ENCODE measurements at places on chromosomes 5 and 9. TPM values are rescaled to one million over a fixed set of nuclear protein-coding genes. Genes with fewer than 3 reads are reported as not detected.

DNA sequence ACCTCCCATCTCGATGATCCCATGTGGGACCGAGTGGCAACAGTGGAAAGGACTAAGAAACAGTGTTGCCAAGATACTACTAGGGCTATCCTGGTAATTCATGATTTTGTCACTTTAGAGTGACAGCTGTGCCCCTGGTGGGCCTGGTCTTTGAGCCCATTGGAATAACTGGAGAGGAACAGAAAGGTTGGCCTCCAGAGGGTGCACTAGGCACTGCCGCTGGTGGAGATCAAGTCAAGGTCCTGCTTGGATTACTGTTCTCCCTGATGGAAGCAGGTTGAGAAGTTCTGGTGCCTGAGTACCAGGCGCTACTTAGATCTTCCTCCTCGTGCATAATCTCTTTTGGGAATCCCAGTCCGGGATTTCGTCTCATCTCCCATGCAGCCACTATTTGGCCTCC is 129.6 kb downstream of the SEC61B start:
- no peak overlapping the region for H3K27ac ChIP-seq
- no peaks in the 10 kb centered on the region for H3K27me3 ChIP-seq
- no peak for DNase-seq
- no peaks in the 10 kb centered on the region for H3K4me1 ChIP-seq
- no peaks in the 10 kb centered on the region for H3K36me3 ChIP-seq

Gene PCDHGA4
- 0.09 TPM for total RNA-seq

- H3K4me3 ChIP-seq = no peak overlapping the region
- H3K27ac ChIP-seq = no peak overlapping the region
- H3K4me1 ChIP-seq = no peaks in the 10 kb centered on the region
- H3K27me3 ChIP-seq = no peaks in the 10 kb centered on the region
These were observed 30.9 kb upstream of the PPP2R2B start for GRCh38 chr5:146909255-146910068.

DNA sequence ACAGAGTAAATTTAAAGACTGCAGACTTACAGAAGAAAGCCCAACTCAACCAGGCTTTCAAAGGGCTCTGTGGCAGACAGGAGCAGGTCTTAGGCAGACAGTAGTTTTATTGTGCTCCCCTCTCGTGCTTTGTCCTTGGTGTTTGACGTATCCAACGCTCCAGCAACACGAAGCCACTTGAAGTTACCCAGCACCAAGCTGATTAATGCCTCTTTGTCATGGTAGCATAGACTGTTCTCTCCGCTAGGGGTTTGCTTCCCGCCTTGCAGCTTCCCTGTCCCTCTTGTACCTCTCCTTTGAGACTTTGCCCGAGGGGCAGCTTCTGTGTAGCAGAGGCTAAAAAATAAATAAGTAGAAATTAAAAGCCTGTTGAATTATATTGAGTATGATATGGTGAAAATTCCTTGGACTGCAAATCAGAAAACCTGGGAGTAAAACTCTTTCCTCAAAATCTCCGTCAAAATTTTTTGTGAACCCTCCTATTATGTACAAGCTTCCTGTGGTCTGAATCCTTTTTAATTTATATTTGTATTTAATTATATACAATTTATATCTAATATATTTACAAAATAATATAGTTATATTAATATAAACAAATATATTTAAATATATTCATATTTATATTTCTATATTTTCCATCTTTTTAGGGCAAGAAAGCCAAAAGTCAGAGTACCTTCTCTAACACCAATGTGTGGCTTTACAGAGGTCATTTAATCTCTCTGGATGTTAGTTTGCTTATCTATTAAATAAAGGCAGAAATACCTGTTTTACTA is 405.4 kb downstream of the DMAC1 start:
- no peaks in the 10 kb centered on the region for H3K4me1 ChIP-seq
- DNase-seq = no peak
- H3K36me3 ChIP-seq = no peaks in the 10 kb centered on the region
- H3K4me3 ChIP-seq = no peak overlapping the region
- no peak overlapping the region for H3K27ac ChIP-seq
- no peaks in the 10 kb centered on the region for H3K27me3 ChIP-seq

DNA sequence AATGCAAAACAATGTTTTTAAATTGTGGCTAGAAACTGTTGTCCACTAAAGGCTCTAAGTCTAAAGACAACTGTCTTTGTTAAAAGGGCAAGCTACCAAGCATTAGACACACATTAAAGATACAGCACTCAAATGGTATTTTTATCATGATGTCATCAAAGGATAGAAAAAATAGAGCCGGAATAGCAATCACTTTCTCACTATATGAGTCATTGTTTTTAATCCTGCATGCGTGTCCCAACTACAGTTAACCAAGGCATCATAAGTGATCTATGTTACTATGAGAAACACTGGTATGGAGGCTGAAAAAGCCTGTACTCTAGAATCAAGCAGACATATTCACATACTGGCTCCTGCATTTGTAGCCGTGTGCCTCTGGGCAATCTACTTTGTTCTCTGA is 1.9 kb upstream of the PJA2 start:
- no peak overlapping the region for H3K4me3 ChIP-seq
- H3K4me1 ChIP-seq = peaks cover 16% of the 10 kb centered on the region
- H3K27ac ChIP-seq = peak overlapping the region; percentile 98
- DNase-seq = peak; percentile 12

Gene GRM6
- not detected for total RNA-seq

DNA sequence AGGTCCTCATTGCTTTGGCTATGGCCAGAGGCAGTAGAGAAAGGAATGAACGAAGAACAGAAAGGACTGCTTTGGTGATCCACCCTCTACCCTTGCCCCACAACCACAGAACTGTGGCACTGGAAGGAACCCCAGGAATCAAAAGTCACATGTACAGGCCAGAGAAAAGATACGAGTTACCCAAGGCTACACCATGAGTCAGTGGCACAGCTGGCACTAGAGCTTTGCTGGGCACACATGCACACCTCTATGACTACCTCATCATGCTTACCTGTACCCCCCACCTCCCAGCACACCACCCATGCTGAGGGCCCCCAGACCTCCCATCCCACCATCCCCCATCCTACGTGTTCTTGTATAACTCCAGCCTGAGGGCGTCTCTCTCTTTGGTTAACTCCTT is 13.1 kb downstream of the GOLGA2 start:
- DNase-seq = no peak
- no peaks in the 10 kb centered on the region for H3K27me3 ChIP-seq
- H3K36me3 ChIP-seq = peaks cover 30% of the 10 kb centered on the region
- H3K4me3 ChIP-seq = no peak overlapping the region
- no peaks in the 10 kb centered on the region for H3K4me1 ChIP-seq

Gene EDIL3
- total RNA-seq = not detected

DNA sequence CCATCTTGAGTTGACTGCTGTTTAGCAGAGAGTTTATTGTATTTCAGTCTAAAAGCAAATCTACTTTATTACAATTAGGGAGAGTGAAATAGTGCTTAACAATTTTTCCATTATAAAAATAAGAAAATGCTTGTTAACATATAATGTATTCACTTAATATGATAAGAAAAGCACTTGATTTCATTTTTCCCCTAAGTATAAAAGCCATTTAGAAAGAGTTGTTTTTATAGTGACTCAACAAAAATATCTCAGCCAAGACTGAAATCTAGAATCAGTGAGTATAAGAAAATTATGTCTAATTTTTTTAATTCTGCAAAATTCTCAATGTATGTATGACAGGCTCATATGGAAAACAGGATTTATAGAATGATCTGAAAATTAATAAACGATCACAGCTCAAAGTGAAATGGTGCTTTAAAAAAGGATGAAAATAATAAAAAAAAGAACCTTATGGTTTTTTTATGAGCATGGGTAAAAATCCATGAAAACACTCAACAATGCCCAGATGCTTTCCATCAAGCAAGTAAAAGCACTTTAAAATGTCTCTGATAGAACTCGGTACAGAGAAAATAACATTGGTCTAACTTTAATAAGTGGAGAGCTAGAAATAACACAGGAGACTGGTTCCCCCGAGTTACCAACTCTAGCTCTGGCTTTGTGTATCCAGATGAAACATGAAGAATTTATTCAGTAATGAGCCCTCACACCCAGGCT is 1057.8 kb upstream of the WWC1 start:
- no peak overlapping the region for H3K4me3 ChIP-seq
- H3K4me1 ChIP-seq = no peaks in the 10 kb centered on the region
- H3K27me3 ChIP-seq = no peaks in the 10 kb centered on the region
- H3K27ac ChIP-seq = no peak overlapping the region
- H3K36me3 ChIP-seq = no peaks in the 10 kb centered on the region
- DNase-seq = no peak

DNA sequence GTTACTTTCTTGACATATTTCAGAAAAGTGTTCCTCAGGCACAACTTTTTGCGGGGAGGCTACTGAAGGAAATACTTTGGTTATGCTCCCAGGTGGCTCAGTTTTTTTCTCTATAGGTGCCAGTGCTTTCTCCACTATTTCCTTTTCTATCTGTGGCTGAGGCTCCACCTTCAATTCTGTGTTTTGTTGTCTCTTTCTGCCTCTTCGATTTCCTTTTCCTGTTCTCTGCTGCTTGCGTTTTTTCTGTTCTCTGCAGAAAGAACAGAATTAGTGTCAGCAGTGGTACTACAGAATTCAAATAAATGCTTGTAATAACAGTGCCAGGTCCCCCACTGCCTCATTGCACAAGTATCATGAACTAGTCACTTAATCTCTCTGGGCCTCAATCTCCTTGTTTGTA is 7.0 kb downstream of the HEMGN start:
- H3K4me1 ChIP-seq = peaks cover 44% of the 10 kb centered on the region
- no peaks in the 10 kb centered on the region for H3K27me3 ChIP-seq
- no peak overlapping the region for H3K27ac ChIP-seq
- H3K4me3 ChIP-seq = no peak overlapping the region
- no peak for DNase-seq

Gene PCDHGA10
- total RNA-seq = 0.20 TPM

- no peak for DNase-seq
- H3K4me1 ChIP-seq = no peaks in the 10 kb centered on the region
- no peaks in the 10 kb centered on the region for H3K27me3 ChIP-seq
These were observed 163.6 kb upstream of the SMIM23 start for GRCh38 chr5:171622010-171622409.

GRCh38 chr5:111961862-111962261 is 204.9 kb upstream of the NREP start:
- H3K4me3 ChIP-seq = no peak overlapping the region
- no peaks in the 10 kb centered on the region for H3K27me3 ChIP-seq
- H3K36me3 ChIP-seq = no peaks in the 10 kb centered on the region
- no peak for DNase-seq

Gene HEMGN
- 0.66 TPM for total RNA-seq

Gene PCDHGB1
- total RNA-seq = not detected

Measured in CD8-positive, alpha-beta memory T cell (primary cell).